ENCODE measurements at places on chromosomes 1 and 21.
A peak's percentile ranks its signal among the peaks of the same experiment; 100 is the strongest.

DNA sequence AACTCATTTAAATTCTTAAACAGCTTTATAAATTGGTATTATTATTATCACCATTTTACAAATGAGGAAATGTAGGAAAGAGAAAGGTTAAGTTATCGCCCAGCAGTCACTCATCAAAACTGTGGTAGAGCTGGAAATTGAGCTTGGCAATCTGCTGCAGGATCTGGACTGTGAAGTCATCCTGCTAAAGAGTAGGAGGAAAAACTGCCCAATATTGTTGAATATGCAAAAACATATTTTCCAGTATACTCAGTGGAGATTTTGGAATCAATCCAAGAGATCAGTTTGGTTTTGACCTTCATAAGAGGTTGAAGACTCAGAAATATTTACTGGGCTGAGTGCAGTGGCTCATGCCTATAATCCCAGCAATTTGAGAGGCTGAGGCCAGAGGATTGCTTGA, 16.9 kb upstream of the RC3H1 start:
- DNase-seq: no peak

DNA sequence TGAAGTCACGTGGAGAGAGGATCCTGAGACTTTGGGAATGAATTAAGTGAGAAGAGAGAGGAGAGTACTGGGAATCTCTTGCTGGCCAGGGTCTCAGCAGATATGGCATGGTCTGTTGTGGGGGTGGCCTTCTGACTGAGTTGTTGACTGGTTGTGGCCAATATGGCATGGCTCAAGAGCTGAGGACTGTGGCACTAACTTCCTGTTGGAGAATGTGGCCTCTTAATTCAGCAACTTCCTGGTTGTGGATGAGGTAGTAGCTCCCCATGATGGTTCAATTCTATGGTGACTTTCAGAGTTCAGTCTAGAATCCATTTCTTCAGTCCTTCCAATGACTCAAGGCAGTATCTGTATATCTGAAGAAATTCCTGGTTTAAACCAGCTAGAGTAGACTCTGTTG, 44.7 kb upstream of the PAXBP1 start:
- DNase-seq: no peak

GRCh38 chr1:171809834-171810233, 28.4 kb downstream of the METTL13 start:
- DNase-seq: no peak

GRCh38 chr1:42844592-42845140, 1.7 kb upstream of the ZNF691 start:
- DNase-seq: peak; percentile 73

DNA sequence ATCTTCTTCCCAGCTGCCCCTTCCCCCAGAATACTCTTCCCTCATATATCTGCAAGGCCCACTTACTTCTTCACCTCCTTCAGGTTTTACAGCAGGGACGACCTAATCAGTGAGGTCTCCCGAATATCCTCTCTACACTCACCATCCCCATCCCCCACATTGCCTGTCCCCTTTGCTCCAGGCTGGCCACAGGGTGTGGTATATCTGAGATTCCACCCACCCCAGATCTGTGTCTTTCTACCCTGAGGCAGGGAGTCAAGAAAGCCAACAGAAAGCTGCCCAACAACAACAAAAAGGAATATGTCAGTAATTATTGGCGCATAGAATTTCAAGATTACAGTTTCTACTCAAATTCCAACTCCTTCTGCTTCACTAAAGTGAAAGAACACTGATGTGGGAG, 30.0 kb upstream of the OPRD1 start:
- no peak for DNase-seq

DNA sequence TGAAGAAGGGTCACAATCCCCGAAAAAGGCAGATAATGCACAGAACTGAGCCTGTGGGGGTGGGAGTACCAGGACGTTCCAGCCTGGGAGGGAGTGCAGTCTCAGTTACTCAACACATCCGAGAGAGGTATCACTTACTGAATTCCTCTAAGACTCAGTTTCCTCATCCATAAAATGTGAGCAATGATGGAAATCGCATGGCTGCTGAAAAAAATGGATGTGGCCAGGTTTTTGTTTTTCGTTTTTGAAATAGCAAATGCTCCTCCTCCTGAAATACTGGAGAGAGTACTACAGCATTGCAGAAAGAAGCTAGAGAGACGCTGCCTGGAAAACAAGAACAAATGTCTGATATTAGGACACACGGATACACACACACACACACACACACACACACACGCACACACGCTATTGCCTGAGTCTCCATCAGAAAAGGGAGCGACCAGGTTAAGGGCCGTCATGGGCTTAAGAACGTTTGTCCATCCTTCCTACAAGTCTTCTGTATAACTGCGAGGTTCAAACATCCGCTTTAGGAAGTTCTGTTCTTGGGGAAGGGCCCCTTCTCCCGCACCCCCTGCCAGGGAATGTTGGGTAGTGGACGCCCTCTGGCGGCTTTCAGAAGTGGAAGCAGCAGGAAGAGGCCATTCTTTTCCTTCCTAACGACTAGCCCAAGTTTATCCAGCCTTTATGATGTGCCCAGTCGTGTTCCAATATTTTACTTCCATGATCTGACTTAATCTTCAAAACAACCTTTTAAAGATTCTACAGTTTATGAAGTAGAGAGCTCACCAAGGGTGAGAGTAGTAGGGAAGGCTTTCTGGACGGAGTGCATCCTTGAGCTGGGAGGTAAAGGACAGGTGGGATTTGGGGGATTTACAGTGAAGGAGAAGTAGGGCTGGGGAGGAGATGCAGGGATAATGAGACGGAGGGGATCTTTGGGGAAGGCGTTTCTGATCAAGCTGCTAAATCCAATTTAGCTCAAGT, 699 bp upstream of the NES start:
- peak; percentile 86 for DNase-seq

- DNase-seq: no peak
Observed at GRCh38 chr1:230322967-230323547, 103.1 kb downstream of the PGBD5 start.

DNA sequence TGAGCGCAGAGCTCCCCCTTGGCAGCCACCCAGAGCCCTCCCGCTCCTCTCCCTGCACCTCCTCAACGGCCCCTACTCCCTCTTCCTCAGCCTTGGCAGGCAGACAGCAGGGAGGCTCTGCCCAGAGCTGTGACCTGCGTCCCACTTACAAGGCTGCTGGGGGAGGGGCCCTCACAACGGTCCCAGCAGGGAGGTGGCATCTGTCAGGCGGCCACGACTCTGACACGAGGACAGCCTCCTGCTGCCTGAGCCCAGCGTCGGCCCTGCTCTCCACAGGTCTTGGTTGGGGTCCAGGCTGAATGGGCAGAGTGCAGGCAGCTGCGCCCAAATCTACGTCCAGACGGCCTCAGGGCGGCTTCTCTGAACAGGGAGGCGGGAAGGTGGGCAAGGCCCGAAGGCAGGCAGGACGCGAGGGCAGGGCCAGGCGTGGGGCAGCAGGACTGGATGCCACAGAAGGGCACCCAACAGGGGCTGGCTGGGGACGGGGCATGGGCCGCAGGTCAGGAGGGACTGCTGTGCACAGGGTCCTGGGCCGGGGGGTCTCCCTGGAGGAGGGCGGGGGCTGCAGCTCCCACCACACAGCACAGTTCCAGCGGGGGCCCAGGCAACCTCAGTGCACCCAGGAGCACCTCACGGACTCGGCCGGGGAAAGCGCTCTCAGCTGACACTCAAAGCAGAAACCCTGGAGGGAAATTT, 7.5 kb downstream of the SLC19A1 start:
- no peak for DNase-seq

DNA sequence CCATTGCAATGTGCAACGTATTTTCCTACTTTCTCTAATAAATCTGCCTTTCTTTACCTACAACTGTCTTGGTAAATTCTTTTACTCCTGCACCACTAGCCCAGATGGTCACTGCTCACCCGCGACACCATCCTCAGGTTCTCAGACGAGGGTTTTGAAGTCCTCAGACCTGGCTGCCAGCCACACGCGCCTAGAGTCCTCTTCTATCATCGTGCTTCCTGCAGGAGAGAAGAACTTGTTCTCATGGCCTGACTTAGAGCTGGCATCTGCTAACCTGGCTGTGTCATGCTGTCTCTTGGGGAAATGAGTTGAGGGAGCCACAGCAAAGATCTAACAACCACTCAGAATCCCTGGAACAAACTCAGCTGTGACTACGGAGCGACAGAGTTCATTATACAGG, 30.3 kb upstream of the PGBD5 start:
- DNase-seq: no peak

DNA sequence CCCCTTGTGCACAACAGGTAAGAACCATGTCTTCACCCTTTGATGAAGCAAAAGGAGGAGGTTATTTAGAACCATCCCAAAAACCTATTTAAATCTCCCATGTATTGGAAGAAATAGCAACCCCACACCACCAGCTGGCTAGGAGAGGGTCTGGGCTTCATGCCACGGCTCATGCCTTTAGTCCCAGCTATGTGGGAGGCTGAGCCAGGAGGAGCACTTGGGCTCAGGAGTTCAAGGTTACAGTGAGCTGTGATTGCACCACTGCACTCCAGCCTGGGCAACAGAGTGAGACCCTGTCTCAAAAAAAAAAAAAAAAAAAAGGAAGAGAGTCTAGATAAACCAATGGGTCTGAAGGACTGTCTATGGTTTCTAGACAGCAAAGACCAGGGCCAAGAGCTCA, 197.9 kb upstream of the COA6 start:
- DNase-seq: no peak

DNA sequence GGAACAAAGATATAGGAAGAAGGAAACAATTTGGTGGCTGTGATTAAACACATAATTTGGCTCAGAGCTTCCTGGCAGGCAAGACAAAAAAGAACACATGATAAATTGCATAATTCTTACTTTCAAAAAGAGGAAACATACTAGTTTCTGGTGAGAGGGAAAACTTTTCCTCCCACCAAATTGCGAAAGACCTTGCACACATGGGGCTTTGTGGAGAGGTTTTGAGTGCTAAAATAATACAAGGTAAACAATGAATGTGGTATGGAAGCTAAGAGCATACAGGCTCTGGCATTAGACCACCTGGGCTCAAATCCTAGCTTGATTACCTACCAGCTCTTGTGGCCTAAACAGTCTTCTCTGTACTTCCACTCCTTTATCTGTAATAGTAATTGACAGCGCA, 140.2 kb upstream of the HOOK1 start:
- DNase-seq: peak; percentile 82
